ENCODE measurements at places on chromosomes 11 and 22.

- DNase-seq = no peak
Measured at GRCh38 chr11:61045271-61045670, 57.0 kb upstream of the CD5 start.

DNA sequence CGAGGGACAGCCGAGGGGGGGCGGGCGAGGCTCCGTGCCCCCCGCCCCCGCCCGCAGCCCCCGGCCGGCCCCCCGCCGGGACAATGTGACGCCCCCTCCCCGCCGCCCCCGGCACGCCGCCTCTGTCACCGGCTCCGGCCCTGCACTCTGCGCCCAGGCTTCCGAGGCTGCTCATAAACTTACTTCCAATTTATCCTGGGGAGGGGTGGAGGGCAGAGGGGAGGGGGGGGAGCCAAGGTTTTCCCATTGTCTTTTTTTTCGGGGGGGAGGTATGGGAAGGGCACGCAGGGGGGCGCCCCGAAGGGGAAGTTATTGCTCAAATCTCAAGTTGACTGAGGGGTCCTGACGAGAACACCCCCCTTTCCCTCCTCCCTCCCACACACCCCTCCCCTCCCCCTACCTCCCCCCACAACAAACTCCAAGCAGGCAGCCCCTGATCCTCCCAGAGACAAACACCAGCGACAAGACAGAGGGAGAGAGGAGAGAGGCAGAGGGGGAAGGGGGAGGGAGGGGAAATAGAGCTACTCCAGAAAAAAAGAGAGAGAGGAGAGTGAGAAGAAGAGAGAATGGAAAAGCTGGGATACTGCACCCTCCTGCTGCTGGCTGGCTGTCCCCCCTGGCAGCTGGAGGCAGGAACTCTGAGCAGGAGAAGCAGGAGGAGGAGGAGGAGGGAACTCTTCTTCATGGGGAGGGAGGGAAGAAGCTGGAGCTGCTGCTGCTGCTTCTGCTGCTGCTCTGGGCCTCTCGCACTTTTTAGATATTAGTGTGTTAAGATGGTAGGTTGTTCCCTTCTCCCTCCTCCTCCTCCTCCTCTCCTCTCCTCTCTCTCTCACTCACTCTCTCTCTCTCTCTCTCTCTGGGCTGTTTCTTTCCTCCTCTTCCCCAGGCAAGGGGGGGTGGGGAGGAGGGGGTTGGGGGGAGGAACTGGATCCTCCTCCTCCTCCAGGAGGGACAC is 631 bp downstream of the PHF21A start:
- DNase-seq = peak; percentile 45

DNA sequence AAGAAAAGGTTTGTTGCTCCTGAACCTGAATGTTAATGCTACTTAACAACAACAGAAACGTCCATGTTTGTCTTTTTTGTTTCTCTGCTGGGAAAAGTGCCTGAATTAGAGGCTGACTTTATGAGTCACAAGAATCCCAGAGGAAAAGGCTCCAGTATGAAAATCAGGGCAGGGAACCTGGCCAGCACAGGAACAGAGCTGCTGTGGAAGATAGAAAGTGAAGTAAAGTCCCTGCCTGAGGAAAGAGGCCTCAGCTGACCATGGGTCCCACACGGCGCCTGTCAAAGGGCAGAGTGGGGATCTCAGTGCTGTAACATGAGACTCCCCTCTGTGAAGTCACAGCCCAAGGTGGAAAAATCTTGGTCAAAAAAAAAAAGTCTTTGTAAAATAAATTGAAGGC is 632.3 kb upstream of the CCDC90B start:
- DNase-seq = peak; percentile 13

- DNase-seq = no peak
Measured at GRCh38 chr22:39880722-39881121, 12.8 kb downstream of the ENTHD1 start.

DNA sequence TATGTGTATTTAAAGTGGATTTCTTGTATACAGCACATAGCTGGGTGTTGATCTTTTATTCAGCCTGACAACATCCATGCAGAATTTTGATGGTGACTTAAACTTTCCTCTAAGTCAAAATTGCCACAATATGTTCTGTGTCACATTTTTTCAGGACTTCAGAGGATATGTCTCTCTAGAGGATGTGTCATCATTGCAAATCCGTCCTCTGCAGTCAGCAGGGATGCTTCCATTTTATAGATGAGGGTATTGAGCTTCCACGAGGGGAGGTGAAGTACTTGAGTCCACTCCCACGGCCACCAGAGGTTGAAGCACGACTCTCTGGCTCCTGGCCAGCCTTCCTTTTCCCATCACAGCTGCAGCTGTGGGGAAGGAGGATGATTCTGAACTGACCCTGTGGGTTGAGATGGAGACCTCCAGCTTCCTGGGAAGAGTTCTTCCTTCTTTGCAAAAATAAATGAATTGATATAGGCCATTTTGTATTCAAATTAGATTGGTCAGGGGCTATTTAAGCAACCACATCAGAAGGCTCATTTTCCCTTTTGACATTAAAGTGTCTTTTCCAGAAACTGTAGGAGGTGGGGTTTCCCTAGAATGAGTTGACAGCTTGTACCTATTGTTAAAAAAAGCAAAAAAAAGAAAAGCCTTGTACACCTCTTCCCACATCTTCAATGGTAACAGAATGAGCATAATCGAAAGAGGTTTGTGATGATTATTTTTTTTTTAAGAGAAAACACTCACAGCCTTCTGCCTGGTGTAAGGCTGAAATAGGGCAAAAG is 55.2 kb upstream of the MYEOV start:
- DNase-seq = no peak

- DNase-seq = no peak
Measured at GRCh38 chr11:85247797-85248196, 379.3 kb downstream of the DLG2 start.

DNA sequence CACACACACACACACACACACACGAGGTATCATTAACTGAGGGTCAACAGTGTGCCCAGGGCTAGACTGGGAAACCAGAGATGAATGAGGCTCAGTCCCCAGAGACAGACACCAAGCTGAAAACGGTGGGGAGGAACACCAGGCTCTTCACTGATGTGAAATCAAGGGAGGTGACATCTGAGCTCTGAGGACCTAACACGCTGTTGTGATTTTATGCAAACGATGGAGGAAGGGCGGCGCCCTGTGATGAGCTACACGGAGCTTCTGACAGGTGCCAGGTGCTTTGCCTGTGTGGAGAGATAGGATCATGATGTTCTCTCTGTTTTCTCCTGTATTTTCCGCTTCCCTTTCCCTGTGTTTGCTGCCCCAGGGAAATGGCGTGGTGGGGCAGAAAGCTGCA is 6.5 kb upstream of the CYB5R3 start:
- no peak for DNase-seq

DNA sequence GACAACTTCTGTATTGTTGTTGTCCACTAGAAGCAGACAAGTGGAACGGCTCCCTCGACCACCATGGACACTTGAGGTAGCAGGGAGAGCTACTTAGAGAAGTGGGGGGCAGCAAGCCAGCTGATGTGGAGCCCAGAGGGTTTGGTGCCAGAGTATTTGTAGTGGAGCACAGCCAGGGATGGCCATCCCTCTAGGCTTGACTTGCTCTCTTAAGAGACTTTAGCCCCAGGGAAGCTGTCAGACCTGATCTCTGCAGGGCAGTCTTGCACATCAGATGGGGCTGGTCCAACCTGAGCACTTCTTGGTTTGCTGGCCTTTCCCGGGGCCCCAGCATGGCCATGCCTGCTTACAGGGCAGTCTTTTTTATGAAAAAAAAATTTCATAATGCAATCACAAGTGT is 15.0 kb upstream of the TMEM135 start:
- DNase-seq = no peak

DNA sequence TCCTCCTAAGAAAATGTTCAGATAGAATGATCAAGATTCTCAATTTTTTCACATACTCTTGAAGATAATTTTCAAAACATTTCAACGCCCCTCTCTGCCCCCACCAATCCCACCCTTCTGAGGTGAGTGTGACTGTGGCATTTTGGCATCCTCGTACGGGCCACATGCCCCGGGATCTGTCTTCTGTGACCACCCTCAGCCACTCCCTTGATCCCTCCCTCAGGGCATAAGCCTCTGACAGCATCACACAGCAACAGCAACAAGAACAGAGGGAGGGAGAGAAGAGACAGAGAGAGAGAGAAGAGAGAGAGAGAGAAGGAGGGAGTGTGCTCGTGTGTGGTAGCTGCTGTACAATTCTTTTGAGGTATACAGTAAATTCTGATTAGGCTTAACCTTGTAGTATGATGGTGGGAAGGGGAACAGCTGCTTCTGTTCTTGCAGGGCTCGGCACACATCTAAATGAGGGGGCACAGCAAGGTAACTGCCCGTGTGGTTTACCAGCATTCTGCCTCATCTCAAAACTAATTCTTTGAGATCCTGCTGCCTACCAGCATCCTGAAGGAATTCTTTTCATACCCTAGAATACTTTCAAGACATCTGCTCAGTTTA is 21.4 kb downstream of the SCUBE2 start:
- DNase-seq = no peak

DNA sequence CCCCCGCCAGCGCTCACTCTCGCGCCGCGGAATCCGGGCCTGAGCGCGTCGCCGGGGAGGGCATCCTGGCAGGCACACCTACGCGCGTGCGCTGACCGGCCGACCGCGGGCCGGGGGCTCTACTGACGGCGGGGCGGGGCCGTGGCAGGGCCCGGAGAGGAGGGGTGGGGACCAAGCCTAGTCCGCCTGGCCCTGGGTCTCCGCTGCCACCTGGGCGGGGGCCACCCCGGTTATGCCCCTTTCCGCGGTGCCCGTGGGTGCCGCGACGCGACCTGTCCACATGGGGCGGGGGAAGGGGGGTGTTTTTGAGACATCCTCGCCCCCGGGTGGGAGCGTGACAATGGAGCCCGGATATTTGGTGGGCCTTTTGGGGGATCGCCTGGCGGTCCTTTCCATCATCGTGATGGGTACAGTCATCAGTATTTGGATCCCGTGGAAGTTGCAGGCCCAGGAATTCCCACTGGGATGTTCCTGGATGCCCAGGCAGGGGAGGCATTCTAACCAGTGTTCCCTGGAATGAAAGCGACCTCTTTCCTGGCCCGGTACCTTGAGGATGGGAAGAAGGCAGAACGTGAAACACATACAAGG is 2.2 kb downstream of the NCAM1 start:
- DNase-seq = no peak

GRCh38 chr22:27311698-27312550 is 489.6 kb downstream of the MN1 start:
- no peak for DNase-seq

DNA sequence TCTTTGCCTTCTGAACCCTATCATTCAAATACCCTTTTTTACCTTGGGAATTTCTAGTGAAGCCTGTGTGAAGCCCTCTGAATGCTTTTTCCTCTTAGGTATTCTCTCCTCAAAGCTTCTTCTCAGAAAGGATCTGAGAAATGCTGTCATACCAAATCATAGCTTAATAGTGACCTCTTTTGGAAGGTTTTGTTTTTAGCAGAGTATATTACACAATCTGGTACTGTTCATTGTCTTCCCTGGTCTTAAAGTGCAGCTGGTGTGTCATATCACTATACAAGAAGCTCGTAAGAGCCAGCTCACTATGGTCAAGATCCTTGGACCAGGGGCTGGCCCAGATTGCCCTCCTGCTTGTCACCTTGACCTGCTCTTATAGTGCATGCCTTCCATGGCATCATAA is 204.4 kb upstream of the ANO5 start:
- DNase-seq = no peak

DNA sequence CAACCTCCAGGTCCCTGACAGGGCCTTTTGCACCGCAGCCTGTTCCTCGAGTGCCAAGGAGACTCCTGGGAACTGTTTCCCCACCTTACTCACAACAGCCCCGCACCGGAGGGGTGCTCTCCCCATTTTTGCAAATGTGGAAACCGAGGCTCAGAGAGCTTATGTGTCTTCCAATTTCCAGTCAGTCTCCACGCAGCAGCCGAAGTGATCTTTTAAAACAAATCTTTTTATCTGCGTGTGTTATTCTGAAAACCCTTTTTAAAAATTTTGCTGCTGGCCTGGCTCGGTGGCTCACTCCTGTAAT is 409 bp upstream of the TMEM134 start:
- DNase-seq = no peak

Measured in body of pancreas (tissue), 4 donors.